SK-N-SH treated with all-trans-retinoic acid at 6 μM for 48 hours (cell line): ENCODE measurements at places on chromosomes 3 and 15.

DNA sequence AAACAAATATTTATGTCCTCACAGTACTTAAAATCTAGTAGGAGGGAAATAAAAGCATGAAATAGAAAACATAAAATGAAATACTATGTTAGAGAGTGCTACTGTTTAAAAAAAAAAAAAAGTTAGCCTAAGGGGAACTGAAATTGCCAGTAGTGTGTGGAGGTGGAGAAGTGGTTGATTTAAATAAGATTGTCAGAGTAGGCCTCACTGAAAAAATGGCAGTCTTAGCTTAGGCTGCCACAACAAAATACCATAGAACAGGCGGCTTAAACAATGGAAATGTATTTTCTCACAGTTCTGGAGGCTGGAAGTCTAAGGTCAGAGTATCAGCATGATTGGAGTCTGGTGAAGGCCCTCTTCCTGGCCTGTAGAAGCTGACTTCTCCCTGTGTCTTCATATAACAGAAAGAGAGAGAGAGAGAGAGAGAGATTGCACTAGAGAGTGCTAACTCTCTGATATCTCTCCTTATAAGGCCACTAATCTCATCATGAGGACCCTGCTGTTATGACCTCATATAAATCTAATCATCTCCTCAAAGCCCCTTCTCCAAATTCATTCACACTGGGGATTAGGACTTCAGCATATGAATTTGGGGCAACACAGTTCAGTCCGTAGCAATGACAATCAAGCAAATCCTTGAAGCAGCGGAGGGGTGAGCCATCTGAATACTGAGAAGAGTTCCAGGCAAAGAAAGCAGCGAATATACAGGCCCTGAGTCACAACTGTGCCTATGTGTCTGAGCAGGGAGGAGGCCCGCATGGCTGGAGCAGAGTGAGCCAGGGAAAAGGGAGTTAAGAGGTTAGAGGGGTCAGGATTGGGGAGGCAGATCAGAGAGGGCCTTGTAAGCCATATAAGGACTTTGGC, 23.6 kb upstream of the LRRC34 start:
- no peak for ATAC-seq

- ATAC-seq = peak; percentile 99
Observed at GRCh38 chr3:88203642-88204055, 53.9 kb downstream of the C3orf38 start.

DNA sequence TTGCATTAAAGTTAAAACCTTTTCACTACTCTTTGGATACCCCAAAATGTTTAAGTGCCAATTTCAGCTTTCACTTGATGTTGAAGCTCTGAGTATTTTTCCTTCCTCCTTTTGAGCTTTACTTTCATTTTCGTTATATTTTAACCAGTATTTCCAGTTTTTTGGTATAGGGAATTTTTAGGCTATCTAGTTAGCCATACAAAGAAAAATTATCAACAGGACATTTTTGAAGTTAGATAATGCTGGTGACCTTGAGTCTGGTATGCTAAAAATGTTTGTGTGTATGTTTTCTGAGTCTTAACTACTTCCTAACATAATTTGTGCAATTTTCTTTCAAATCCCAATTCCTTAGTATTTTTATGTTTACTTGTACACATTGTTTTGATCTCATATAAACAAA, 284.8 kb downstream of the OTOL1 start:
- ATAC-seq = no peak

DNA sequence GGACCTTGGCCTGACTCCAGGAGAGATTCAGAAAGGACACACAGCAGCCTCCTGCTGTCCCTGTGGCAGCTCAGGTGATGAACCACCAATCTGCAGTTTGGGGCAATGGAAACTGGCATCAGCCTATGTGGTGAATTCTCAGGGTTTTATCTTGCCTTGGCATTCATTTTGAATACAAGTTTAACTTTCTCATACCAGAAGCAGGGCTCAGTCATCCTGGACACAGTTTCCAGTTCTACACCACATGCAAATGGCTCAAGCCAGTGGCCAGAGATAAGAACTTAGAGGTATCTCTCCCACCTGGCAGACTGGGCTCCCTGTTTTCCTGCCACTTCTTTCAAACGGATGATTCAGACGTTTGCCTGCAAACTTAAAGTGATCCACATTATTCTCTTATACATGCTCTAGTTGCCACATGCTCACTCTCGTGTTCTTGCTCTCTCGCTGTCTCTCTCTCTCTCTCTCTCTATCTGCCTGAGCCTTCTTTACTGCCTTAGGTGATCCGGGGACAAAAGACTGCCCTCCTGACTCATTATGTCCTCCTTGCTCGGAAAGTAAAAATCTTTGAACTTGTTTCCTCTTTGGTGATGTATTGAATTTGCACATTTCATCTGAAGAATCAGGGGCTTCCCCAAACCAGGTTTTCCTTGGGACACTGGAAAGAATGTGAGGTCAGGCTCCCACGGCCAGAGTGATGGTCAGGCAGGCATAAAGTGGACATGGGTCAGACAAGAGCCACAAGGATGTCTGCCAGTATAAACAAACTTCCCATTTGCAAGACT, 99.6 kb upstream of the STT3B start:
- no peak for ATAC-seq

GRCh38 chr3:39644176-39644575, 165.2 kb upstream of the MYRIP start:
- no peak for ATAC-seq

GRCh38 chr15:27928386-27928785, 170.7 kb downstream of the OCA2 start:
- ATAC-seq = no peak

- ATAC-seq = peak; percentile 38; the same call in 1 of the 3 replicates
Observed at GRCh38 chr3:43699864-43700263, 9.1 kb downstream of the ABHD5 start.

DNA sequence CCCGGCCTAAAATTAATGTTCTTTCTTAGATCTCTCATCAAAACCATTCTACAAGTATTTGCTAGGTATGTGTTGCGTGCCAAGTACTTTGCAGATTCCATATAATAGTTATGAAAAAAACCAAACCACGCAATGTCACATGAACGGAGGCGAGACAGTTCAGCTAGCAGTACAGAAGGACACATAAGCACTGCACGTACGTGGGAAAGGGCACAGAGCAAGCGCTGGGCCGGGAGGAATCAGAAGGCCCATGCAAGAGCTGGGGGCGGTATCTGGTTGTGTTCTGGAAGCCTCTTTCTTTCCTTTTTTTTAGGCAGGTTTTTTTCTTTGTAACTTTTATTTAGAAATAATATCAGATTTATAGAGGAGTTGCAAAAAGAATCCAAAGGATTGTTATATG, 11.3 kb downstream of the PDIA5 start:
- ATAC-seq = no peak

DNA sequence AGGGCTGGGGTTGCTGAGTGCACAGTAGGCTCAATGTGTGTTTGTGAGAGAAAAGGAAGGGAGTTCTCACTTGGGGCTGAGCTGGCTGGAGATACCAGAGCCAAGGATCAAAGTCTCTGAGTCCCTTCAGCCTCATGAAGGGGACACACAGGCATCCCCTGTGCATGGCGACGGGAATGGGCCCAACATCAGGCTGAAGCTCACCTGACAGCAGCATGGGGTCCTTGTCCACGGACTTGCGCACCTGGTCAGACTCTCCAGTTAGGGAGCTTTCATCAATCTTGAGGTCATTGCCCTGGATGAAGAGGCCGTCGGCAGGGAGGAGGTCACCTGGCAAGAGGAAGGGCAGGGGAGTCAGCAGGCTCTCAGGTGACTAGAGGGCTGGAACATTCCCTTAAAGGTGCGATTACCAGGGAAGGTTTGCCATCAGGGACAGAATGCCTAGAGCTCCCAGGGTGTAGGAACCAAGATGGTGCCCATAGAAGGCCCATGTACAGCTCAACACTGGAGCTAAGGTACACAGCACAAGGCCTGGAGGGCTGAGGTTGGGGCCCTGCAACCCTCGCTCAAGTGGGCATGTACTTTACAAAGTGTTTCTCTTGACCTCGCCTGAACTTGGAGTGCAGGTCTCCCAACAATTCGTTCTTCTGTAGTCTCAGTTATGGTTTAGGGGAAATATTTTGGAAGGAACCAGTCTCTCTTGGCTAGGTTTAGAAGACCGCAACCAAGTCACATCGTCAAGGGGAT, 80.0 kb upstream of the SEC13 start:
- ATAC-seq = no peak

GRCh38 chr15:86481720-86482119, 402.0 kb downstream of the AGBL1 start:
- no peak for ATAC-seq

DNA sequence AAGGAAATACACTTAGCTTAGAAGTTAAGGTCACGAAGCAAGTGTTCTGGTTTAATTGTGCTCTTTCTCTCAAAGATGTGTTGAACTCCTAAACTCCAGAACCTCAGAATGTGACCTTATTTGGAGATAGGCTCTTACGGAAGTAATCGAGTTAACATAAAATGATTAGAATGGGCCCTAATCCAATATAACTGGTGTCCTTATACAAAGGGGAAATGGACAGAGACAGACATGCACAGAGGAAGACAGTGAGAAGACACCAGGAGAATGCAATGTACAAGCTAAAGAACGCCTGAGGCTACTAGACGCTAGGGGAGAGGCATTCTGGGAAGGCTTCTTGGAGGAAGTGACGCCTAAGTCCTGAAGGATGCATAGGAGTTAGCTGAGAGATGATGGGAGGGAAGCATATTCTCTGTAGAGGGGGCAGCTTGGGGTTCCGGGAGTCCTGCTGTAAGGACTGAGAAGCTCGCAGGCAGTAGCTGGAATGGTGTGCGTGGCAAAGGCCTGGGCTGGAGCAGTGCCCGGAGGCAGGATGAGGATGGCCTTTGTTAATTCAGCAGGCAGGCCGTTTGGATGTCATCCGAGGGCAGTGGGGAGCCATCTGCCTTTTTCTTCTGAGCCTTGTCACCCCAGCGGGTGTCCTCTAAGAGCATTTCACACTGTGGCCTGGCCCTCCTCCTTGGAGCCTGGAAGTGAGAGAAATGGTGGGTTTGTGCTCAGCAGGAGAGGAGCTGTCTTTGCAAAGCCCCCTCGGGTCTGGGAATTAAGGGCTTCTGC, 513.4 kb downstream of the SHQ1 start:
- no peak for ATAC-seq

DNA sequence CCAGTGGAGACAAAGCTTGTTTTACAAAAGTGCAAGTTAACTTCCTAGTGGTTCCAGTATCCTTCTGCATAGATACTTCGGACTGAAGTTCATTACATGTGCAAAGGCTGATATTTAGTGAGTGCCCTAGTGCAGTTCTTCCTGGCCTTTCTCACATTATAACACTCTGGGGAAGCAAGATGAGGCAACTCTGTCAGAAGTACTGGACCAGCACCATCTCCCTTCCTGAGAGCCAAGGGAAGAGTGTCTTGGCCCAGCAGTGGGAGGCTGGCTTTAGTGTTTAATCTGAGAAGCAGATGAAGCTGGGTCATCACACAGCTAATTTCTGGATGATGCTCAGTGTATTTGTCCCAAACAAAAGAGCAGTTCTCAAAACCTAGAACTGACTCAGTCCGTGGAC, 397.7 kb downstream of the CACNA2D3 start:
- ATAC-seq = no peak

GRCh38 chr3:4505688-4506558, 12.8 kb downstream of the ITPR1 start:
- no peak for ATAC-seq

DNA sequence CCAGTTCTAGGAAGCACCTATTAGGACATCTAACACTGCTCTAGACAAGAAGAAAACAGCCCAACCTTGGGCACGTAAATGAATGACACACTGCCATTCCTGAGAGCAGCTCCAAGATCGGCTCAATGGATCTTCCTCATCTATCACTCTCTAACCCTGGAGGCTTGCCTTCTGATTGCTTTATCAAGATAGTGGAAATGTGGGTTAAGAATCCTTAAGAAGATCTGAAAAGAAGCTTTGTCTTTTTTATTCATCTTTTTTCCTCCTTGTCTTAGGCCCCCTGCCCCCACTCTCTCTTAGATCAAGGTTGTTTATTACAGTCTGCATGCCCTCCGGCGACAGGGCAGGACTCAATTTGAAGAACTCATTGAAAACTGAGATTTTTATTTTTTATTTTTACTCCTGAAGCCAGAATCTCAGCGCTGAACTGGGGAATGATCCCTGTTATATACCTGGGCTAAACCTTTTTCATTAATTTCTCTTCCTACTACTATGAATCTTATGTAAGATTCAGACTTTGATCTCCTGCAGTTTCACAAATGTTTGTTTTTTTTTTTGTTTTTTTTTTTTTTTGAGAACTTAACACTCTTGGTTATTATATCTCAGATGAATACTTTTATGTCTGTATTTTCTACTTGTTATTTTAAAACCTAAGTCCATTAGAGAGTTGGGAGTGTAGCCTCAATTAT, 219.5 kb downstream of the SV2B start:
- ATAC-seq = no peak

DNA sequence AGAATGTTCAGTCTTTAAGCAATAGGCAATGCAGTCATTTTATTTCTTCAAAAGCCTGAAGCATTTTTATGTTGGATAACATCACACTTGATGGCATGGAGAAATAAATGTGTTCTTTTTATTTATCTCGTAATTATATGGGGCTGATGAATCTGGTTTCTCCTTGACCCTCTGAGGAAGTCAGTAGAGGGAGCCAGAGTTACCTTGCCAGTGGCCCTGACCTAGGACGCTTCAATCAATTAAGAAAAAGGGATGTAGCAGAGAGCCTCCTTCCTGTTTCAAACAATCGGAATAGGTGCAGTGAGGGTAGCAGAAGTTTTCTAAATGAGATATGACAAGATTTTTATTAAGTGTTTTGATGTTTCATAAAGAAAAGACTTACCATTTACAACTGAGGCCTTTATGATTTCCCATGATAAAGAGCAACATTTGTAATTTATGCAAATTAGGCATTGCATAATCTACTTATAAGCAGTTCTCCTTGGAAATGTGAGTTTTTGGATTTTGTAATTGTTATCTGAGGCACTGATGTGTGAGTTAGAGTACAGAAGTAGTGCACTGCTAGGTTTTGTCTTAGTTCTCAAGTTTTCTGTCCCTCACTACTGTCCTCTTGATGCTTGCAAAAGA, 129.1 kb downstream of the RAP2B start:
- ATAC-seq = peak; percentile 94

DNA sequence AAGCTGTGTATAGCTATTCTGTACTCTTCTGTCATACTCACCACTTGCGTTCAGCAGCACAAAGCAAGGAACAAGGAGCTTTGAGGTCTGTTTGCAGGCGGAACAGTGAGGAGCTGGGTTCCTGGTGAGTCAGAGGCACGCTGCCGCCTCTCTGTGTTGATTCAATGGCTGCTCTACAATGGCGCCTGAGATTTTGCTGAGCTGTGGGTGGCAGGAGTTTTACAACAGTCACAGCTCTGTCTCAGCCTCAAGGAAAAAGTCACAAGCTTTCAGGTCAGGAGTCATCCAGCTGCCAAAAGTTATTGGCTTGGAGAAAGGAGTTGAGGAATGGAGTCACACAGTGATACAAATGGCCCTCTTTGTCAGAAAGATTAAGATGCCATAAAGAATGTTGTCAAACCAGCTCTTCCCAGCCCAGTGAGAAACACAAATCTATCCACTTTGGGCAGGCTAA, 98.1 kb downstream of the SSR3 start:
- ATAC-seq = no peak

- peak; percentile 94 for ATAC-seq
Observed at GRCh38 chr3:126646674-126647073, 8.2 kb downstream of the TXNRD3 start.

DNA sequence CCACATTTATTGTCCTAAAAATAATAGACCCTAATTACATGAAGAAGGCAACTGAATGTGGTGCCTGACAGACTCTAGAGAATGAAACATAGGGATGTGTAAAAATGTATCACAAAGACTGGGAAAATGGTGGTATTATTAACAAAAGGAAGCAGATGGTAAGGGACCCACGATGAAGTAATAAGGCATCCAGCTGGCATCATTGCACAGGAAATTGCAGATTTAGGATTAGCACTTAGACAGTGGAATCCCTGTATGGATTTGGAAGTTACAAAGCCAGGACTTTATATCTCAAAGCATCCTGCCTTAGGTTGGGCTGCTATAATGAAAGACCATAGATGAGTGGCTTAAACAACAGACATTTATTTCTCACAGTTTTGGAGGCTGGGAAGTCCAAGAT, 104.3 kb downstream of the PPM1L start:
- no peak for ATAC-seq
